Activated CD4-positive, alpha-beta memory T cell treated with anti-CD3 and anti-CD28 coated beads for 36 hours (primary cell): ENCODE measurements at places on chromosomes 7 and 10. TPM values are rescaled to one million over a fixed set of nuclear protein-coding genes. Genes with fewer than 3 reads are reported as not detected.

- no peak for DNase-seq
- peaks cover 4% of the 10 kb centered on the region for H3K27me3 ChIP-seq
- H3K4me1 ChIP-seq, result peaks cover 41% of the 10 kb centered on the region
- peak overlapping the region; percentile 40 for H3K27ac ChIP-seq
Measured at GRCh38 chr7:114835303-114835702, 86.6 kb upstream of the MDFIC start.

GRCh38 chr10:94358480-94358879, 4.3 kb downstream of the NOC3L start:
- H3K4me3 ChIP-seq, result no peak overlapping the region
- H3K27ac ChIP-seq, result no peak overlapping the region
- peaks cover 41% of the 10 kb centered on the region for H3K4me1 ChIP-seq

GRCh38 chr7:20784388-20785156, 2.1 kb downstream of the SP8 start:
- peak; percentile 36 for DNase-seq
- no peak overlapping the region for H3K27ac ChIP-seq
- H3K27me3 ChIP-seq, result peaks cover 69% of the 10 kb centered on the region

- H3K4me3 ChIP-seq, result no peak overlapping the region
- peaks cover 43% of the 10 kb centered on the region for H3K4me1 ChIP-seq
- peak overlapping the region; percentile 2 for H3K27ac ChIP-seq
- H3K36me3 ChIP-seq, result no peaks in the 10 kb centered on the region
Measured at GRCh38 chr10:3482200-3482993, 302.6 kb downstream of the KLF6 start.

DNA sequence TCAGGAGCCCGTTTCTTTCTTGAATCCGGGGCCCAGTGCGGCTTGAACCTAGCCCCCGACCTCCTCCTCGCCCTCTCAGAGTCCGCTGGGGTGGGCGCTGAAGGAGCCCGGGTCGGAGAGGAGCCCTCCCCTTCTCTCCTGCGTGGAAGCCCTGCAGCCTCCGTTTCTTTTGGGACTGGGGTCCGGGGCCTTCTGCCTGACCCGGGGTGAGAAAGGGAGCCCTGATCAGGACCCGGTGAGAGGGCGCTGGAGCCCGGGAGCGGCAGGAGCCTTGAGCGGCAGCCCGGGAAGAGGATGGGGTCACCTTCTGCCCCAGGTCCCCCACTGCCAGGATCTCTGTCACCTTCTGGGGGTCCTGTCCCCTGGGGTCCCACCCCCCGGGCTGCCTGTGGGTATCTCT, 162.3 kb downstream of the ZNF33B start:
- peaks cover 34% of the 10 kb centered on the region for H3K27me3 ChIP-seq
- DNase-seq, result no peak
- peaks cover 3% of the 10 kb centered on the region for H3K4me1 ChIP-seq
- no peaks in the 10 kb centered on the region for H3K36me3 ChIP-seq

- no peak overlapping the region for H3K27ac ChIP-seq
- peaks cover 3% of the 10 kb centered on the region for H3K4me1 ChIP-seq
- no peaks in the 10 kb centered on the region for H3K36me3 ChIP-seq
- H3K27me3 ChIP-seq, result no peaks in the 10 kb centered on the region
Measured at GRCh38 chr7:371779-372545, 82.0 kb downstream of the FOXL3 start.

- no peak overlapping the region for H3K27ac ChIP-seq
- H3K4me3 ChIP-seq, result no peak overlapping the region
- no peaks in the 10 kb centered on the region for H3K27me3 ChIP-seq
- no peaks in the 10 kb centered on the region for H3K4me1 ChIP-seq
- no peak for DNase-seq
- H3K36me3 ChIP-seq, result no peaks in the 10 kb centered on the region
Measured at GRCh38 chr7:141960687-141961422, 12.7 kb downstream of the TAS2R38 start.

DNA sequence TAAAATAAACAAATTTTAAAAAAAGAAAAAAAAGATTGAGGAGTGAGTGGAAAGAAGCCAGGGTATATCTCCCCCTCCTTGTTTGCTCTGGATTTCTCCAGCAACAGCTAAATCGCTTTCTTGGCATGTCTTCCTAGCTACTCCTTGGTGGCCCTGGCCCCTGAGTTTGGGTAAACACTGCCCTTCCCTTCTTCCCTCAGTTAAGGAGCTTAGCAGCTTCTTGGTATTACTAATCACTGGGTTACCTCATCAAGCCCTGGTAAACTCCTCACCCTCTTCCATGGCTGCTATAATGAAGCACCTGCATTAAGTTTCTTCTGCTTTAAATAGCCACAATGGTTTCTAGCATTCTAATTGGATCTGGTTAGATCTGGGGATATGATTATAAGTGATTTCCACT, 269.8 kb downstream of the FZD1 start:
- H3K27me3 ChIP-seq, result no peaks in the 10 kb centered on the region
- no peak overlapping the region for H3K27ac ChIP-seq
- no peak for DNase-seq
- H3K4me3 ChIP-seq, result no peak overlapping the region
- H3K4me1 ChIP-seq, result no peaks in the 10 kb centered on the region
- H3K36me3 ChIP-seq, result no peaks in the 10 kb centered on the region

GRCh38 chr10:124305984-124306383, 112.7 kb downstream of the OAT start:
- DNase-seq, result no peak
- no peaks in the 10 kb centered on the region for H3K36me3 ChIP-seq
- no peak overlapping the region for H3K4me3 ChIP-seq
- no peak overlapping the region for H3K27ac ChIP-seq
- H3K4me1 ChIP-seq, result no peaks in the 10 kb centered on the region
- peaks cover 3% of the 10 kb centered on the region for H3K27me3 ChIP-seq

GRCh38 chr7:46421441-46422230, 500.6 kb upstream of the IGFBP3 start:
- H3K4me3 ChIP-seq, result no peak overlapping the region
- H3K4me1 ChIP-seq, result no peaks in the 10 kb centered on the region
- H3K36me3 ChIP-seq, result no peaks in the 10 kb centered on the region
- DNase-seq, result no peak
- no peak overlapping the region for H3K27ac ChIP-seq

DNA sequence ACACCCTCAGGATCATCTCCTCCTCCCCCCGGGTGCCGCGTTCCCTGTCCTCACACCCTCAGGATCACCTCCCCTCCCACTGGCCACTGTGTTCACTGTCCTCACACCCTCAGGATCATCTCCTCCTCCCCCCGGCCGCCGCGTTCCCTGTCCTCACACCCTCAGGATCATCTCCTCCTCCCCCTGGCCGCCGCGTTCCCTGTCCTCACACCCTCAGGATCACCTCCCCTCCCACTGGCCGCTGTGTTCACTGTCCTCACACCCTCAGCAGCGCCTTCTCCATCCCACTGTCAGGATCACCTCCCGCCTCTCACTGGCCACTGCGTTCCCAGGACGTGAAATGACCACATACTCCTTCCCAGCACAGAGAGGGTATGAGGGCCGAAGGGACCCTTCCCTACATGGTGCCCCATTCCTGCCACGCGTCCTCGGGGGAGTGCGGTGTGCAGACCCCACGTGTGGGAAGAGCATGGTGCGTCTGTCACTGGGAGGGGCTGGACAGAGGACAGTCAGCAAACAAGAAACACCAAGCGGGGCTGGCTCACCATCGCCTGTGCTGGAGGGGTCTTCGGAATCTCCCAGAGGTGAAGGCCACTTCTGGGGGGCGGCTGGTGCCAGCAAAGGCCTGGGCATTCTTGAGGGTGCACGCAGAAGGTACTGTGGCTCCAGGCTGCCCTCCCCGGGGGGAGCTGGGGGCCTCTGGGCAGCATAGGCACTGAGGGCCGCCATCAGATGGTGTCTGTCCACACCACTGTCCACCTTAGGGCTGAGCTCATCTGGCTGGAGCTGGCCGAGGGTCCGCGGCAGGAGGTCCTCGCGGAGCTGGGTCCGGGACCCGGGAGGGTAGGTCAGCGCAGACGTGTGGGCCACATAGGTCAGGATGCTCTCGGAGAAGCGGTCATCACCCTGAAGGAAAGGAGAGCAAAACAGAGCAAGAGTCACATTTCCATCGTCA, 421.0 kb downstream of the PTPRN2 start:
- no peak for DNase-seq
- no peaks in the 10 kb centered on the region for H3K36me3 ChIP-seq
- no peaks in the 10 kb centered on the region for H3K27me3 ChIP-seq
- H3K4me3 ChIP-seq, result no peak overlapping the region
- no peak overlapping the region for H3K27ac ChIP-seq
- no peaks in the 10 kb centered on the region for H3K4me1 ChIP-seq

- DNase-seq, result peak; percentile 72
- peaks cover 3% of the 10 kb centered on the region for H3K36me3 ChIP-seq
- peak overlapping the region; percentile 21 for H3K4me3 ChIP-seq
Measured at GRCh38 chr10:69065406-69066361, 22.2 kb upstream of the SRGN start.

- no peak overlapping the region for H3K27ac ChIP-seq
- H3K4me3 ChIP-seq, result peak overlapping the region; percentile 38
- peaks cover 37% of the 10 kb centered on the region for H3K27me3 ChIP-seq
- peaks cover 9% of the 10 kb centered on the region for H3K4me1 ChIP-seq
Measured at GRCh38 chr10:13439313-13440184, 89.3 kb downstream of the BEND7 start.

DNA sequence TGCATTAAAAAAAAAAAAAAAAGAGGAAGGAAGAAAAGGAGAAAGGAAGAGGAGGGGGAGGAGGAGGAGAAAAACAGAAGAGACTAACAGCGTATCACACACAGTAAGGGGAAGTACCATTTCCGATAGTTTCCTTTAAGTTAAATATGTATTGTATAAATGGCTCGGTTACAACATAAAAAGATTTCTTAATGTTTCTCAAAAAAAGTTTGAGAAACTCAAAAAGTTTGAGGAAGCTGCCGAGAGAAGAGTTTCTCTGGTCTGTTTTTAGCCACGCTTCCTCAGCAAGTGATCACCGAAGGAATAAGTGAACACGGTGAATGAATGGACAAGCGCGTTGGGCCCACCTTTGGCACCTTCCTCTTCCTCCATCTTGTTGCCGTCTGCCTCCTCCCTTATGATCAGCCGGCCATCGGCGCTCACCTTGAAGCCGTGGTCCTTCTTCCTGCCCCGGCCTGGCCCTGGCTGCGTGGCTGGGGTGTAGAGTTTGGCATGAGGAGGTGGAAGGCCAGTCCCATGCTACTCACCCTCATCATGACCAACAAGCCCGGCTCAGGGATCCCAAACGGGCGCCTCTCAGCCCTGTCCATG, 31.3 kb upstream of the FRAT2 start:
- no peak overlapping the region for H3K4me3 ChIP-seq
- DNase-seq, result no peak
- H3K27me3 ChIP-seq, result no peaks in the 10 kb centered on the region
- H3K4me1 ChIP-seq, result no peaks in the 10 kb centered on the region
- H3K27ac ChIP-seq, result no peak overlapping the region

DNA sequence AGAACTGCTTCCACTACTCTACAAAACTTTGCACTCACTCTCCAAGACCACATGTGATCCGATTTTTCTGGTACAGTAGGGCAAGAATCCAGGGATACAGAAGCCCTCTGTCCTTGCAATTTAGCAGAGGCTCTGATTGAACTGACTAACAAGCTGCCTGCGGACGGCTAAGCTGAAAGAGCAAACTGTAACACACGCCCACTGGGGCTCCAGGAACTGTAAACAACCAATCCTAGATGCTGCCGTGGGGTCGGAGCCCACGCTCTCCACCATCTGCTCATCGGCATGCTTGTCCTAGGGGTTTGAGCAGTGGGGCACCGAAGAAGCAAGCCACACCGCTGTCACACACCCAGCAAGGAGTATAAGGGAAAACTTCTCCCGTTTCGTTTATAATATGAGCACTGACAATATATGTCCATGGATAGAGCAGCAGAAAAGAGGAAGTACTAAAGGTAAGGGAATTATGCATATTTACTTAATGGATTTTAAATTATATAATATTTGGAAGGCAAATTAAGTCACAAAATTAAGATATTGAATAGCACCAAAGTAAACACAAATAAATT, 634.4 kb upstream of the POT1 start:
- no peaks in the 10 kb centered on the region for H3K4me1 ChIP-seq
- DNase-seq, result no peak
- H3K27me3 ChIP-seq, result no peaks in the 10 kb centered on the region
- no peak overlapping the region for H3K27ac ChIP-seq

- no peaks in the 10 kb centered on the region for H3K27me3 ChIP-seq
- H3K27ac ChIP-seq, result no peak overlapping the region
- no peak overlapping the region for H3K4me3 ChIP-seq
- H3K36me3 ChIP-seq, result no peaks in the 10 kb centered on the region
- no peaks in the 10 kb centered on the region for H3K4me1 ChIP-seq
Measured at GRCh38 chr10:78354101-78354500, 320.4 kb downstream of the RPS24 start.

GRCh38 chr10:59373071-59373470, 10.7 kb upstream of the FAM13C start:
- no peaks in the 10 kb centered on the region for H3K36me3 ChIP-seq
- H3K4me3 ChIP-seq, result no peak overlapping the region
- no peak for DNase-seq

DNA sequence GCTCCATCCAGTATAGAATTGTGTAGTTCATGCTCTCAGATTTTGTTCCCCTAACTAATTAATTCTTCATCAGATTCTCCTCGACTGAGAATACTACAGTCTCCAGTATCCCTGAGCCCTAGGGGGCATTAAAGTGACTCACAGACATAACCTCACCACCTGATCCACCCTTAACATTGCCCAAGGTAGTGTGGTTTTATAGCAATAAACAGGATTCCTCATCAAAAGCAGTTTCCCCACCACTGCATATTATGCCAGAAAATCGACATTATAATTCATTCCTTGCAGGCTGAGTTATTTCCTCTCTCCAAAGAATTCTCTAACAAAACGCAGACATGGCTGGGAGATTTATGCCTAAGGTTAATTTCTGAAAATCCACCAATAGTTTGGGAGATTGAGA, 1402.5 kb upstream of the CELF2 start:
- no peaks in the 10 kb centered on the region for H3K4me1 ChIP-seq
- DNase-seq, result no peak

The SMKR1 gene
- 1.5 TPM for total RNA-seq

The ACHE gene
- total RNA-seq, result not detected

The SPOCK2 gene
- total RNA-seq, result 216 TPM

The AKR1D1 gene
- not detected for total RNA-seq

The EBLN1 gene
- total RNA-seq, result not detected

The TMEM130 gene
- not detected for total RNA-seq

The GOLGA7B gene
- total RNA-seq, result 0.87 TPM

The EGFR gene
- total RNA-seq, result not detected
